ENCODE measurements at places on chromosomes 1 and 21.

DNA sequence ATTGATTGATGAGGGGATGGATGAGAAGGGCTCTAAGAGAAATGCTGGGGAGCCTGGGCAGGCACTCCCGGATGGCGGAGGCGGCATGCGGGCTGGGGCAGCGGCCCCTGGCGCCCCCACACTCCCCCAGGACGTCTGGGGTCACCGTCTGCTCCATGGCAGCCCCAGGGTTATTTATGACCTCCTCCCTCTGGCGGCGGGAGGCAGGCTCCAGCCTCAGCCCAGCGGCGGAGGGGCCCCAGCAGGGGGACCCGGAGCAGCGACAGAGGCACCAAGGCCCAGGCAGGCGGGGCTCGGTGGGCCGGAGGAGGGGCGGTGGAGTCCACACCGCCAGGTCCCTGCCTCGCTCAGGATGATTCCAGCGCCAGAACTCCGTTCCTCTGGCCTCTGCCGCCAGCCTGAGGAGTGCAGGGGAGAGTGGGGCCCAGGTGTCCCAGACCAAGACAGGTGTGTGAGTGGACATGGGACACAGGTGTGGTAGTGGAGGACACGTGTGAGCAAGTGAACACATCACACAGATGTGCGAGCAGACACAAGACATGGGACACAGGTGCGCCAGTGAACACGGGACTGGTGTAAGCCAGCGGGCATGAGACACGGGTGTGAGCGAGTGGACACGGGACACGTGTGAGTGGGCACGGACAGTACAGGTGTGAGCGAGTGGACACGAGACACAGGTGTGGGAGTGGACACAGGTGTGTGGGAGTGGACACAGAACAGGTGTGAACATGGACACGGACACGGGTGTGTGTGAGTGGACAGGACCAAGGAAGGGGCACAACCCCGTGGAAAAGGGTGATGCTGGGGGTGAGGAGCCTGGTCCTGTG lies 2.5 kb upstream of the SAMD11 start:
- DNase-seq = peak; percentile 51

GRCh38 chr1:24018611-24019580 lies 38.8 kb upstream of the SRSF10 start:
- no peak for DNase-seq

DNA sequence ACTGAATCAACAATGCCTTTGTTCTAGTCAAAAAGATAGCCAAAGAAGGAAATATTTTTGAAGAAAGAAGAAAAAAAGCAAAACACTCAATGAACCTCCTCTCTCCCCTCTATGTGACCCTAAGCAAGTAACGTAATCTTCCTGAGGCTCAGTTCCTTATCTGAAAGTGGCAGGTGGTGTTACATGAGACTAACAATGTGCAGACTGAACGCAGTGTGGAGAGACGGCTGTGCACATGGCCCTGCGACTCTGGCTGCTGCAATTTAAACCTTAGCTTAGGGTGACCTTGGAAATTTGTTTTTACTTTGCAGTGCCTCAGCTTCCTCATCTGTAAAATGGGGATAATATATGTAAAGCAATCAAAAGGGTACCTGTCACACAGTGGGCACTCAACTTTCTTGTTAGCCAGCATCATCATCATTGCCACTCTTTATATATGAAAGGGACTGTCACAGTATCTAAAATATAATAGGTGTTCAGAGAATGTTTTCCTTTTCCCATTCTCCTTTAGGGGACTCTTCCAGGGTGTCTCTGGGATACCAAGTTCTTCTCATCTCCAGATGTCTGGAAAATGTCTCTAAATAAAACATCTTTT lies 100.1 kb upstream of the JUN start:
- no peak for DNase-seq

GRCh38 chr1:34745666-34746065 lies 9.2 kb upstream of the GJB5 start:
- DNase-seq = no peak

- DNase-seq = no peak
These were observed 5.9 kb upstream of the A3GALT2 start for GRCh38 chr1:33326785-33327184.

DNA sequence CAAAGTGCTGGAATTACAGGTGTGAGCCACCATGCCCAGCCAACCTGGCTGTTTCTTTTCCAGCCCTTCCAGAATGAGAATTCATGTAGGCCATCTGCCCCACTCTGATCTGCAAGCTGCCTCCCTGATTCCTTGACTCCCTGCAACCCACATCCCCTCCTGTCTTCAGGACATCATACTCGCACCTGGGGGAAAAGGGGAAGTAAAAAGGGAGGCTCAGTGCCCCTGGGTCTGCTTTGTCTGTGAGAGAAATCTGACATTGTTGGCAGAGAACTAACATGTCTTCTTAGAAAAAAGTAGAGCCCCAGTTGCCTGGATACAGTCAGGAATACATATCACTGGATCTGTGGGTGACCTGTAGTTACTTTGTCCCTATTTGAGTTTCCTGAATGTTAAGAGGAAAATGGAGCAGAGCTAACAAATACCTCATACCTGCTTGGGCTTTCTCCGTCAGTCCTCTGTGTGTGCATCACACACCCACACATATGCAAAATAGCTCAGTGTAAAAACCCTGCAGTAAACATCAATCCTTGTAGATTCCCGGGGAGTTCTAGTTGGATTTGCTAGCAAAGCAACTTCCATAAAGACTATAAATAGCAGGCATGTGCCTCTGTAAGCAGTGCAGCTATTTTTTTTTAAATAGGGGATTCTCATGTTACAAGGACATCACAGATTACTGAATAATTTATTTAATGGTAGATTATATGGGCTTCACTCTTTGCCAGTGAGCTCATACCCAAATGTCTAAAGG lies 62.9 kb downstream of the TEX35 start:
- no peak for DNase-seq

- DNase-seq = no peak
These were observed 33.3 kb downstream of the MAEL start for GRCh38 chr1:167022384-167022783.

GRCh38 chr1:212727386-212728181 lies 27.9 kb upstream of the BATF3 start:
- DNase-seq = peak; percentile 14

Measured in CD4-positive, alpha-beta T cell treated with Interleukin-12 subunit alpha and Interleukin-12 subunit beta, for 1 hour (primary cell).